Stimulated activated CD4-positive, alpha-beta T cell treated with anti-CD3 and anti-CD28 coated beads, TNF-alpha, amount 100 ng/mL, for 4 hours (primary cell): ENCODE measurements at places on chromosomes 2 and 18.

GRCh38 chr2:150109028-150109427, 378.4 kb downstream of the RND3 start:
- no peak for DNase-seq

GRCh38 chr2:169372561-169372960, 10.2 kb upstream of the LRP2 start:
- DNase-seq = no peak

DNA sequence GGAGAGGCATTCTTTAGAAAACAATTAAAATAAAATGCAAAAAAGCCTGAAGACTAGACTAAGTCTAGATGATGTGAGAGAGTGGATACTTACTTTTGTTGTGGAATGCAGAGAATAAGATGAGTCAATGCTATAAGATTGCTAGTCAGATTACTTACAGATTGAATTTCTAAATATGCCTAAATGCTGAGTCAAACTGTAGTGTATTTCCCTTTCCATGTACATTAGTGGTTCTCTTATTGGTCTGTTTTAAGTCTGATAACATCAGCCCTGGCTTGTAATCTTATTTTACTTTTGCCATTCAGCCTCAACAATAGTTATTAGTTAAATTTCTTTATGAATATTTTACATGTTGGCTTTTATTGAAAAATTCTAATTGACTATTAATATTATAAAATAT, 702.7 kb downstream of the SOCS6 start:
- no peak for DNase-seq

DNA sequence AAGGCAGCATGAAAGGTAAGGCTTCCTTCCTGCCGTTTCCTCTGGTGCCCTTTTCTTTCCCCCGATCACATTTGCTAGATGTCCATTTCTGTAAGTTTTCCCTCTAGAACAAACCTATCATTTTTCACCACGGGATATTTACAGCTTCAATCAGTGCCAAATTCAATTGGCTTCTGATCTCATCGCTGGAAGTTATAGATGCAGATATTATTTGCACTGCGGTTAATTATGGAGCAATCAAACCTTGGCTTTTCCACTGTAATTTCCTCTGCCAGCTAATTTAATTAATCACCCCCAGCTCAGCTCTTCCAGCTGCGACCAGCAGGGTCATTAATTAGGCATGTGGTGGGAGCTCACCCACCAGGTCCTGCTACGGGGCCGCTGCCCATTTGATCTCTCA, 86.1 kb downstream of the GBX2 start:
- DNase-seq = no peak

DNA sequence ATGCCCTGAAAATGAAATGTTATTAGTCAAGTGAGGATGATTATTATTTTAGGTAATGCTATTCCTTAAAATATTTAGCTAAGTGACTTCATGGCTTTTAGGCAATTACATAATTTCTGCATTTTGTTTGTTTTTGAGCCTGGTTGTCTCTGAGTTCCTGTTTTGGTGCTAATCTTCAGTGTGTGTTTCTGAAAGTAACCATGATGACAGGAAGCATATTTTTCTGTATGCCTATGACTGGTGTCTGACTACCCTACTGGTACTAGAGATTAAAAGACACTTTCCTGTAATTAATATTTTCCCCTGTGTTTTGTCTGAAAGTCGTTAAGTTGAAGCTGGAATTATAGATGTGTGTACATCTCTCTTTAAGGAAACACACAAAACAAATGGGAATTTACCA, 295.0 kb upstream of the SPRED2 start:
- no peak for DNase-seq

- DNase-seq = no peak
These were observed 62.7 kb upstream of the GATA6 start for GRCh38 chr18:22106536-22107292.

DNA sequence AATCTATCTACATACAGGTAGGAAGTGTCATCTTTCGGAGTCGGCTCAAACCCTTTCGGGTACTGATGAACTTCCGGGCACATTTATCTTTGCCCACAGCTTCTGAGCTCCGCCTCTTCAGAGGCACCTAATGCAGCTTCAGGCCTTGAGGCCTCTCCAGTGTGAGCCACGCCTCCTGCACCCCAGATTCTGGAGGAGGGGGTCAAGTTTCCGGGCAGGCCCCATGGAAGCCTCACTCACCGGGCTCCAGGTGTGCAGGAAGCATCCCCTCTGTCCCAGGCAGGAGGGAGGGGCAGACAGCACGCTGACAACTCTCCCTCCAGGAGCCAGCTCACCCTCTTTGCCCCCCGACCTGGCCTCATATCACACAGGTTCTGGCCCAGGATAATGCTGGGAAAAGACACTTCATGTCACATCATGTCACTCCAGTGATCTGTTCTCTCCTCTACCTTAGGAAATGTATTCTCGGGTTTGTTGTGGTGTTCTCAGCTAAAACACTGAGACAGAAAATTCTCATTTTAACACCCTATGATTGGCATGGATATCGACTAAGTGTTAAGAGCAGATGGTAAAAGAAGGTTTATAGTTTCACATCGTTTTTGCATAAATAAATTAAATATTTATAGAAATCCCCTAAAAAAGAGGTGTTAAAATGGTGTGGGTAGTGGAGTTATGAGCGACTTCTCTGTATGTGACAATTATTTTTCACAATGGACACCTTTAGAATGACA, 46.2 kb upstream of the COPS8 start:
- no peak for DNase-seq

- no peak for DNase-seq
These were observed 82.1 kb downstream of the HS6ST1 start for GRCh38 chr2:128236491-128237035.

DNA sequence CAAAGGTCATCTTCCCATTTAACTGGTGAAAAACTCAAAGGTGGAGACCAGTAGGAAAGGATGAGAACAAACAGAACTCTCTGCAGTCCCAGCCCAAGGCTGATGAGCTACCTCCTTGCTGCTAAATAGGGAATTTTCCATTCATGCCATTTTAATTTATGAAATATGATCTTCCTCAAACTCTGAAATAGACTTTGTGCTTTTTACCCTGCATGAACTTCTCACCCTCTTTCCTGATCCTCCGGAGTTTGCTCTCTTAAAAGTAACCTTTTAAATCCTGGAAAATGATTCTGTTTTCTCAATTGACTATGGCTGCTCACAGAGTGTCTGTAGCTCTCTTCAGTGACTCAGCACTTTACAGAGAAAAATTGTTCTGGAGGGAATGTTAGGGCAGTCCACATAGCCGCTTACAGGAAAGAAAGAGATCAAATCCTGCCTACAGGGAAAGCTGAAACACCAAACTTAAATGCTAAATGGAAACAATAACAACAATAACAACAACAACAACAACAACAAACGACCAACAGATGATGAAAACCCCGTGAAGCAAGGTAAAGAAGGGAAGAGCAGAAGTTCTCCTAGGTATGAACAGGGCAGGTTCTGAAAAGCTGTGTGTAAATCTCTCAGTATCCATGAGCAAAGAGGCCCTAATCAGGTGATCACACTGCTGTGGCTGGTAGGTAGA, 79.8 kb upstream of the SESTD1 start:
- no peak for DNase-seq
